ENCODE measurements at places on chromosomes 2 and 18. TPM values are rescaled to one million over a fixed set of nuclear protein-coding genes. Genes with fewer than 3 reads are reported as not detected.
A peak's percentile ranks its signal among the peaks of the same experiment; 100 is the strongest.

- no peak overlapping the region for H3K27ac ChIP-seq
- peaks cover 18% of the 10 kb centered on the region for H3K4me1 ChIP-seq
- no peaks in the 10 kb centered on the region for H3K27me3 ChIP-seq
- DNase-seq, result no peak
- no peaks in the 10 kb centered on the region for H3K36me3 ChIP-seq
- H3K4me3 ChIP-seq, result no peak overlapping the region
Observed at GRCh38 chr2:114156366-114157056, 266.6 kb downstream of the ACTR3 start.

DNA sequence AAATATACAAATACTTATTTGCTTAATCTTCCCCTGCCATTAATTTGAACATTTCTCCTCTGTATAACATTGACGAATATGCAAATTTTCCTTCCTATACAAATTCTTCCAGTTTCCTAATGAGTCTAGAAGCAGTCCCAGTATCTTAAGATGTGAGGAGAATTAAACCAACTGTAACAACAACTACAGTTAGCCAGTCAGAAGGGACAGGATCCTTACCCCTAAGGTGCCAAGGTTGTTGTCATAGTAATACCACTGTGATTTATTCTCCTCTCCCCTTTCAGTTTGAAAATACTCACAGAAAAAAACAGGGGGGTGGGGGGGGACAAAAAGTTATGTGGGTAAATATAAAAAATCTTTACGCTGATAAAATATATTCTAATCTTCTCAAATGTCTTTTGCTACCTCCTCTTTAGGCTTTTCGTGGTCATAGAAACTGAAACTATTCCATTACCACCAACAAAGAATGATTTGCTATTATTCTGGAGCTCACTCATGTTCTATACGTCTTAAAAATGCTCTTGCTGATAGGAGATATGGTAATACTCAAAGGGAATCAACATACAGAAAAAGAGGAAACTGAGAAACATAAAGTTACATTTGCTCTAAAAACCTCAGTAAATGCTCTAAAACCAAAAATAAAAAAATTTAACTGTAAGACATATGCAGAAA lies 107.6 kb downstream of the MEMO1 start:
- H3K27me3 ChIP-seq, result no peaks in the 10 kb centered on the region
- H3K27ac ChIP-seq, result no peak overlapping the region
- H3K4me3 ChIP-seq, result no peak overlapping the region
- no peak for DNase-seq
- peaks cover 10% of the 10 kb centered on the region for H3K36me3 ChIP-seq
- no peaks in the 10 kb centered on the region for H3K4me1 ChIP-seq

- no peaks in the 10 kb centered on the region for H3K36me3 ChIP-seq
- H3K4me1 ChIP-seq, result peaks cover 3% of the 10 kb centered on the region
- DNase-seq, result no peak
- peak overlapping the region; percentile 59 for H3K27ac ChIP-seq
Observed at GRCh38 chr2:190179754-190180312, 117.3 kb upstream of the MSTN start.

GRCh38 chr2:33137331-33137730 lies 190.6 kb downstream of the LTBP1 start:
- H3K36me3 ChIP-seq, result no peaks in the 10 kb centered on the region
- H3K27ac ChIP-seq, result no peak overlapping the region
- H3K4me1 ChIP-seq, result peaks cover 20% of the 10 kb centered on the region
- no peaks in the 10 kb centered on the region for H3K27me3 ChIP-seq
- no peak for DNase-seq

- H3K27me3 ChIP-seq, result no peaks in the 10 kb centered on the region
- H3K36me3 ChIP-seq, result no peaks in the 10 kb centered on the region
- H3K4me1 ChIP-seq, result no peaks in the 10 kb centered on the region
- no peak overlapping the region for H3K4me3 ChIP-seq
- DNase-seq, result no peak
- no peak overlapping the region for H3K27ac ChIP-seq
Observed at GRCh38 chr2:230941202-230942180, 16.4 kb upstream of the GPR55 start.

DNA sequence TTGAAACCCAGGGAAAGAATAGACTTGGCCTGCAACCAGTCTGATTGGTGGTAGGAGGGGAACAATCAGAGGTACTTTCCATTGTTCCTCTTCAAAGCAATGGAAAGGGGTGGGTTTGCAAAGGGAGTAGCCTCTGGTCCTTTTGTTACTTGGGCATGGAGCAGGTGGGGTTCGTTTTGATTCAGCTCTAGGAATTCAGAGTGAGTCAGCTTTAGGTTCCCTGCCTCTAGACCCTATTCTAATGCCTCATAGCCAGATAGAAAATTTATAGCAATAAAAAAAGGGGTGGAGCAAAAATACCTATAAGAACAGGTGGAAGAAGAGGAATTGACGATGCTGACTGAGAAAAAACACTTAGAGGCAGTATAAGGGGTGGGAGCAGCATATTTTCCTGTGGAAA lies 636.4 kb downstream of the PLCL1 start:
- H3K27ac ChIP-seq, result no peak overlapping the region
- H3K4me3 ChIP-seq, result no peak overlapping the region
- DNase-seq, result no peak
- no peaks in the 10 kb centered on the region for H3K36me3 ChIP-seq
- H3K4me1 ChIP-seq, result no peaks in the 10 kb centered on the region
- H3K27me3 ChIP-seq, result no peaks in the 10 kb centered on the region

GRCh38 chr2:206324869-206325268 lies 50.4 kb downstream of the ZDBF2 start:
- no peaks in the 10 kb centered on the region for H3K36me3 ChIP-seq
- H3K4me3 ChIP-seq, result no peak overlapping the region

DNA sequence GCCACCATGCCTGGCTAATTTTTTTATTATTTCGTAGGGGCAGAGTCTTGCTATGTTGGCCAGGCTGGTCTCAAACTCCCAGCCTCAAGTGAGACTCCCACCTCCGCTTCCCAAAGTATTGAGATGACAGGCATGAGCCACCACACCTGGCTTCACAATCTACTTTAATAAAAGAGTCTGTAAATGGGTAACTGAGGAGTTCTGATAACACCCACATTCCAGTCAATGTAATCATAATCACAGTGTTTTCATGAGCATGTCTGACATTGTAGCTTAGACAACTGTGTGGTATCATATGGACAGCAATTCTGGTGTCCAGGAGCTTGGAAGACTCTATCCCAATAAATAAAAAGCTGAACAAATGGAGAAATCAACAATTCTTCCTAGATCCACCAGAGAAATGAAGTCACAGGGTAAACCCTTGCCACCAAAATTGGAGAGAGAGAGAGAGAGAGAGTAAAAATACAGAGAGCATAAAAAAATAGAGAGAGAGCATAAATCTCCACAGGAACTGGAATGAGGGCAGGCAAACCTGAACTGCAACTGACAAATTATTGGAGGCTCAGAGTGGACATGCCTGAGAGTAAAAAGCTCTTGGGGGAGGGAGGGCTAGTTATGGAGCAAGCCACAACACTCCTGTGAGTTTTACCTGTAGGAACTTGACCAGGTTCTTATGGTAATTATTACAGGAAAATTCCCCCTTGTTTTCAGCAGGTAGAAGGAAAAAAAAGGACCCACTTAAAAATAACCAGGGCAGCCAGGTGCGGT lies 12.4 kb upstream of the NBEAL1 start:
- H3K4me1 ChIP-seq, result no peaks in the 10 kb centered on the region
- no peak overlapping the region for H3K27ac ChIP-seq
- no peak for DNase-seq
- H3K36me3 ChIP-seq, result no peaks in the 10 kb centered on the region

Gene SLC4A5
- polyA plus RNA-seq, result 0.15 TPM
